ENCODE measurements at places on chromosomes 2 and 18.

- no peak for DNase-seq
Measured at GRCh38 chr18:3526421-3527354, 76.7 kb downstream of the TGIF1 start.

GRCh38 chr2:222336931-222337330, 38.1 kb upstream of the PAX3 start:
- no peak for DNase-seq

- no peak for DNase-seq
Measured at GRCh38 chr2:41707790-41708451, 339.9 kb upstream of the PKDCC start.

- DNase-seq, result no peak
Measured at GRCh38 chr2:212135739-212136138, 402.9 kb downstream of the ERBB4 start.

DNA sequence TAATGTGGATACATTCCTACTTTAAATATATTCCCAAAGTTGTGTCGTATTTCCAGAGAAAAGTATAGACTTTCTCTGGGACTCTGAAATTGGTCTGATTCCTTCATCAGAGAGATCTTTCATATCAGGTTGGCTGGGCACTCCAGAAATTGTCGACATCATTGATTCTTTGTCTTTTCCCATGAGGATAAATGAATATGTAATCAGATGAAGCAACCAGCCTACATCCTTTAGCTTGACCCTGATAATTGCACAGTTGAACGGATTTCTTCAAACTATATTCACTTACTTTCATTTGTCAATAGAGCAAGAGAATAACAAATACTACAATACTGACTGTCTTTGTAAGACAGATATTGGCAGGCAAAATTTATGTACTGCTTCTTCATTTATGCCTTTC, 680.2 kb upstream of the LRRTM4 start:
- no peak for DNase-seq

DNA sequence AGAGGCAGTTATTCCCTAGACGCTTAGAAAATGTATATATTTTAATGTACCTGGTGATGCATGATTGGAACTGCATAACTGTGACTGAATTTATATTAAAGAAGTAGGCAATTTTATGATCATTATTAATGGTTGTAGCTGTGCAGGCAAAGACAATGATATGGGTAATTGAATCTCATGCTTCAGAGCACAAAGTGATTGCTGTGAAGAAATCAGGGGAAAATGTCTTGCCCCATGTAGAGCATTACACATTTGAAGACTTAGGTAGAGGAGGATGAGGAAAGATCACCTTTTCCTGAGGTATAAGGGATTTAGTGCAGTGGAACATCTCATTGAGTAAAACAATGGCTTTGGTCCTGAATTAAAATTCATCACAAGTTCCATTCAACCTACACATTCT, 246.8 kb upstream of the DCC start:
- DNase-seq, result no peak

DNA sequence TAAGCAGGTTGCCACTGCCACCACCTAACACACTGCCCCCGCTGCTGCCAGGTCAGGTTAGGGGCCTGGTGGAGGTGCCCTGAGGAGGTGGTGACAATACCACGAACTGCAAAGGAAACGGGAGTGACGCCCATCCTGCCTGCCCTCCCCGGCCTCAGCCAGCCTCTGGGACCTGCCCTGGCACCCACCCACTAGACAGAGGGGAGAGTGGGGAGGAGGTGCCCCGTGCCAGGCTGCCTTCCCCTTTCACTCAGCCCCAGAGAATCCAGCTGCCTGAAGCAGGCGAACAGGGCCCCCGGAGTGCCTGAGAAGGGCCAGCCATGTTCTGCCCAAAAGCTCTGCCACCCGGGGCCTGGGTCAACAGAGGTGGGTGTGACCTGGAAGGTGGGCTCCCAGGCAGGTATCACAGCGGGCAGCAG, 44.5 kb upstream of the FOSL2 start:
- DNase-seq, result no peak

DNA sequence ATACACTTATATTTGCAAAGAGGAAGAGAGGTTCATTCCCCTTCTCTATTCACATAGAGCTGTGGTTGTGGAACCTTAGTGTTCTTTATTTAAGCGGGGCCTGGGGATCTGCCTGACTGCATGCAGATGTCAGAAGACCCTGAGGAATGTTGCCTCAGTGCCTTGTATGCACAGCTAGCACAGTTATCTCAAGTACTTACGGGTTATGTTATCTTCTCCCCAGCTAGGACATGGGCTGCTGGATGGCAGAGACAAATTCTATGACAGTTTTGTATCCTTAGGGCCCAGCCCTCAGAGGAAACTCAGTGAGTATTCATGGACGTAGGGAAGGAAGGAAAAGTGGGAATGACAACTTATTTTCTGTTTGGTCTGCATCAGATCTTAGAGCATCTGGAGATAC, 37.7 kb upstream of the RTN4 start:
- DNase-seq, result no peak

- no peak for DNase-seq
Measured at GRCh38 chr2:7886666-7887065, 795.2 kb upstream of the ID2 start.

DNA sequence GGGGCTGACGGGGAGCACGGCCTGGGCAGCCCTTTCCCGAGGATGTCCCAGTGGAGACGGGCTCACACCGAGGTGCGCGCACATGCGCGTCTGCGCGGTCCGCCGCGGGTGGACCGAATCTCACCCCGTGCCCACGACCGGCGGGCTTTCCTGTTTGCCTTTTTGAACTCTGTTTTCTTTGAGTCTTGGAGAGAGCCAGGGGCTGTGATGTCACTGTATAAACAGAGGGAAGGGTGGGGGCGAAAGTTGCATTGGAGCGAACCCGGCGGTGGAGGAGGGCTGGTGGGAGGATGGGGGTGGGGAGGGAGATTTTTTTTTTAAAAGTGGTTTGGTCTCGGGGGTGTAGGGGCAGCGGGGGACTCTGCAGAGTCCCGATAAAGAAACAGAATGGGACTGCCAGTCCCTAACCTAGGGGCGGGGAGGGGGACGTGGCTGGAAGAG, 141.2 kb upstream of the CTAGE1 start:
- DNase-seq, result no peak

GRCh38 chr2:150387586-150388288, 99.7 kb downstream of the RND3 start:
- DNase-seq, result no peak

- DNase-seq, result no peak
Measured at GRCh38 chr2:119702203-119702917, 23.4 kb downstream of the TMEM177 start.

DNA sequence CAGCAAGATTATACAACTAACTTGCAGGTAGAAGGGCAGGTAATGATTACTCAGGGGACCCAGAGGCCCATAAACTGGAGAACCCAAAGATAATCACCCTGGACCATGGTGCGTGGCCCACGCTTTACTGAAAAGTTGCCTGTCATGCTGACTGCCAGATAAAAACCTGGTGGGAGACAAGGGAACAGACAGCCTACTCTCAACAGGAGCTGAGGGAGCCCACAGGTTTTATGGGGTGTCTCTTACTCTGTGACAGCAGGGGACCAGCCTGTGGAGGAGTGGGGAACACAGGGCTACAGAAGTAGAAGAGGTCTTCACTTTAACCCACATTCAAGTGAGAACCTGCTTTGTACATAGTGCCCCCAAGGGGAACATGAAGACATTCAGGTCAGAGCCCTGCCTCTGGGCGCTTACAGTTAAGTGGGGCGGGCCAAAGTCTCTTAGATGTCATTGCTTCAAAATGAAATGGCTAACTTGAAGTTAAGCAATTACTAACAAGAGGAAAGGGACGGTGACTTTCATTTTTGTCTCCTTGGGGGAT, 60.4 kb downstream of the DHRS9 start:
- no peak for DNase-seq

DNA sequence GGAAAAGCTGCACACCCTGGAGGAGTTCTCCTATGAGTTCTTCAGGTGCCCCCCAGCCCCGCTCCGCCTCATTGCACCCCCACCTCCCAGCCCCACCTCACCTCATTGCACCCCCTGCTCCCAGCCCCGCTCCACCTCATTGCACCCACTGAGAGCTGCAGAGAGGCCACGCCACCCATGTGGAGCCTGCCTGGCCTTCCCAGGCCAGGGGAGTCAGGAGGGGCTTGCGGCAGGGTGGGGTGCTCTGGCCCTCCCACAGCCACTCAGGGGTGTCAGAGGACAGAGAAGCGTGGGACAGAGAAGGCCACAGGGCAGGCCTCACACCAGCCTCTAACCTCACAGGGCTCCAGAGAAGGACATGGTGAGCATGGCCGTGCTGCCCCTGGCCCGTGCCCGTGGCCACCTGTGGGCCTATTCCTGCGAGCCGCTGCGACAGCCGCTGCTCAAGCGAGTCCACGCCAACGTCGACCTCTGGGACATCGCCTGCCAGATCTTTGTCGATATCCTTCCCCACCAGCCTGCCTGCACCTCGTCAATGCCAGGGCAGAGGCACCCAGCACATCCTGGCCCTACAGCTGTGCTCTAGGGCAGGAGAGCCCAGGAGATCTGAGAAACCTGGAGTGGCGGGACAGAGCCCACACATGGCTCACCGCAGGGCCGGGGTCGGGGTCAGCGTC, 15.0 kb upstream of the GPR17 start:
- DNase-seq, result no peak

DNA sequence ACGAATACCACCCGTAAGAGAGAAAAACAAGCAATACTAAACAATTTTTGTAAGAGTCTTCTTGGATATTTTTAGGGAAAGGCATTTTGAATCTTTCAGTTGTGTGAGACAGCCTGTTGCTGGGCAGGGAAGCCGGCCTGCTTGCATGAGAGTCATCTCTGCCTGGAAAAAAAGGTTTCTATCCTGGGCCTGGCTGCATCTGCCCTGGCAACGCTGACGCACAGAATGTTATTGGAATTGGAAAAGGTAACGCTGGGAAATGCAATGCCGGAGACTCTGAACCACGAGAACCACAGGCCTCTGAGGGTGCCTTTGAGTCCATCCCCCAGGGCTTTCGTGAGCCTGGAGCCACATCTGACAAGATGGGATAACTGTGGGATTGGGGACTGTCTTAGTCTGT, 17.9 kb upstream of the NPAS2 start:
- DNase-seq, result no peak
